ENCODE measurements at places on chromosomes 12 and 14.
A peak's percentile ranks its signal among the peaks of the same experiment; 100 is the strongest.

DNA sequence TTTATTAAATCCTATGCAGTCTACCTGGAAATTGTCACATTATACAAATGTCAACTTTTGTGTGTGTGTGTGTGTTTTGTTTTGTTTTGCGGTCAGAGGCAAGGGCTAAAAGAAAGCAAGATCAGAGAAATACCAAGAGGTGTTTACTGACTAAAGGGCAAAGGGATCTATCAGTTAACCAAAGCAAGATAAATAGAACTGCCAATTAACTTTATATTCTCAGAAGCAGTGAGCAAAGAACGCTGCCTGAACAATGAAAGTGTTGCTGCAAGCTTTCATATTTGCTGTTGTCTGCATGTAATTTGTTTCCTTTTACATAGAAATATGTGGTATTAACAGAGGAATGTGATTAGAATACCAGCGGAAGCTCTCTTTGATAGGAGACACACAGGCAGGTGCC is 30.9 kb downstream of the CCDC60 start:
- no peak for DNase-seq

GRCh38 chr12:120489018-120489417 is 6.9 kb upstream of the DYNLL1 start:
- DNase-seq: peak; percentile 37

DNA sequence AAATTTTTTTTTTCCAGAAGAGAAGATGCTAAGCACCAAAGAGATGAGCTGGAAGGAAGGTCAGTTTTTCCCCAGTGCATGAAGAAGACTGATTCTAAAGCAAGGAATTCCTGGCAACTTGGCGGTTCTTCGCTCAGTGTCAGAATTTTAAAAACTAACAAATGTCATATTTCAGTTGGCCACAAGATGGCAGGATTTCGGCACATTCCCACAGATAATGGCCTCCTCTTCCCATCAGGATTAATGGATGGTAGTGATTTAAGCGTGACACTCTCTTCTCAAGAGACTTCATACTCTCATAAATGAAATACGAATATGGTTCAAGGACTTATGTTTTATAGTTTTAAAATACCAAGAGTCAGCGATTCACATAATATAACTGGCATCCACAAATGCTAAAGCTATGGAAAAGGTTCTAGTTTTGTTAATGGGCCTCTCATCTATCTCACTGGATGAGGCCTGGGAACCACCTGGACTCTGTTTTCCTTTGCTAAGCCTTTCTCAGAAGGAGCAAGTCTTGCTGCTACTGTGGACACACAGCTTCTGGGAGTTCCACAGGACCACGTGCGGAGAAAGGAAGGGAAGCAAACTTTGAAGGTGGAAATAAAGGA is 46.1 kb upstream of the PTPRO start:
- peak; percentile 64 for DNase-seq

- DNase-seq: no peak
These were observed 8.7 kb downstream of the TMEM119 start for GRCh38 chr12:108589028-108589839.

DNA sequence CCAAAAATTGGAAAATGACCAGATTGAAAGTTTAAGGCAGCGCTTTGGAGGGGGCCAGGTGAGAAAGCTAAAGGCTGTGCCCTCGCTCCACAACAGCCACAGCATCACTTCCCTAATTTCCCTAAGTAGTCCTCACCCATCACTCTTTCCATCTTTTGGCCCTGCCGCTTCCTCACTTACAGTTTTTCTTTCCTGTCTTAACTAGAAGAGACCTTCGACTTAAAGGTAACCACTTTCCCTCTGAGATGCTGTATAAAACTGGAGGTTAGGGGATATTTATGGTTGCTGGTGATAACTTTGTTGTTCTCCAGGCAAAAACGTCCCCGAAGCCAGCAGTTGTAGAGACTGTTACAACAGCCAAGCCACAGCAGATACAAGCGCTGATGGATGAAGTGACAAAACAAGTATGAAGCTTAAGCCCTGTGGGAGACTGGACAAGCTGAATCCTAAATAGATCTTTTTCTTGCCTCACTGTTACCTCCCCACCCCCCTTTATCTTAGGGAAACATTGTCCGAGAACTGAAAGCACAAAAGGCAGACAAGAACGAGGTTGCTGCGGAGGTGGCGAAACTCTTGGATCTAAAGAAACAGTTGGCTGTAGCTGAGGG is 4.3 kb downstream of the DDIT3 start:
- no peak for DNase-seq

GRCh38 chr12:104469523-104469922 is 12.8 kb downstream of the CHST11 start:
- DNase-seq: no peak

GRCh38 chr12:100539202-100539601 is 34.3 kb upstream of the GAS2L3 start:
- DNase-seq: peak; percentile 56

DNA sequence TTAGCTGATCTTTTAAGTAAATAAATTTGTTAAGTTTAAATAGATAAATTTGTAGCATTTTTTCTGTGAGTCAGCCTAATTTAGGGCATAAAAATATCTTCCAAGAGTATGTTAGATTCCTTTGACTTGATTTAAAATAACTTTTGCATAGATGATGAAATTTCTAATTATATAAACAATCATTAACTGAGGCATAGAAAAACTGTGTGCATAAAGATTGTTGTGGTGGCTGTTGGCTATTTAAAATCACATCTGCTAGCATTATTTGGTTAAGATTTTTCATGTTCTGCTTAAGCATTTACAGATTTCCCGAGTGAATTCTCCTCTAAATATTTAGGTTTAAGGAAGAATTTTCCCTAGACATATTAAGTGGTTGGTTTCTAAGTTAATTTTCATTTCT is 223.2 kb downstream of the FSCB start:
- no peak for DNase-seq

DNA sequence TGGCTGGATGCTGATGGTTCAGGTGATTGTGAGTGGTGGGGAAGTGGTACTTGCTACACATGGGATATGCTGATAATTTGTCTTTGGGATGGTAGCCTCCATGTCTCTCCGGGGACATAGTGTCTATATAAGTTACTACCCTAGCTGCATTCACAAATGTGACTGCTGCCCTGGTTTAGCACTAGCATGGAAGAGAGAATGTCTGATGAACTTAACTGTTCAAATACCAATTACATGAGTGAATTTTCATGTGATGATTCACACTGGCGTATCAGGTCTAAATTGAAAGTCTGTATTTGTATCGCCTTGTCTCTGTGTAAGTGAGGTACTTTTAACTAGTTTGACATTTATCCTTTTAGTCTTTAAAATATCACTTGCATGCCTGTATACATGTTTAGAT is 34.4 kb downstream of the ATF7IP start:
- DNase-seq: peak; percentile 76

Measured in EH (cell line).